ENCODE measurements at places on chromosomes 6 and 20. TPM values are rescaled to one million over a fixed set of nuclear protein-coding genes. Genes with fewer than 3 reads are reported as not detected.

Gene TMEM14C
- total RNA-seq: 124 TPM

Gene BPIFB6
- total RNA-seq: not detected

Gene CRISP3
- not detected for total RNA-seq

Gene CENPQ
- total RNA-seq: 5.1 TPM

Gene PGC
- total RNA-seq: not detected

Gene HAO1
- total RNA-seq: not detected

Gene C6orf15
- not detected for total RNA-seq
